ENCODE measurements at places on chromosomes 12 and 14. TPM values are rescaled to one million over a fixed set of nuclear protein-coding genes. Genes with fewer than 3 reads are reported as not detected.

PLEKHD1 gene
- 3.1 TPM for total RNA-seq

KRT79 gene
- total RNA-seq: not detected

SLC7A8 gene
- total RNA-seq: 25.0 TPM

SYT1 gene
- total RNA-seq: 8.4 TPM

LUM gene
- total RNA-seq: 4,507 TPM

C12orf54 gene
- not detected for total RNA-seq

P2RX2 gene
- not detected for total RNA-seq

JAG2 gene
- total RNA-seq: 7.0 TPM

HOXC6 gene
- total RNA-seq: 4.1 TPM

TTC9 gene
- 0.96 TPM for total RNA-seq

KLRC3 gene
- total RNA-seq: not detected

MIS18BP1 gene
- total RNA-seq: 34.7 TPM

SIX4 gene
- total RNA-seq: 2.6 TPM

TSPAN11 gene
- 1.7 TPM for total RNA-seq

ZDHHC22 gene
- total RNA-seq: 0.24 TPM

SCN8A gene
- 6.0 TPM for total RNA-seq

HCAR1 gene
- total RNA-seq: 3.4 TPM

SERPINA1 gene
- 15.6 TPM for total RNA-seq

PLA2G1B gene
- not detected for total RNA-seq

KRT85 gene
- not detected for total RNA-seq

DRAM1 gene
- 7.2 TPM for total RNA-seq

CACNA1C gene
- 116 TPM for total RNA-seq

NFATC4 gene
- total RNA-seq: 40.0 TPM

SETD1B gene
- total RNA-seq: 3.4 TPM

MMP19 gene
- 16.1 TPM for total RNA-seq

MUCL1 gene
- total RNA-seq: not detected

COCH gene
- total RNA-seq: 10.4 TPM

SALL2 gene
- 1.7 TPM for total RNA-seq

CLEC7A gene
- 26.0 TPM for total RNA-seq

GOLGA3 gene
- total RNA-seq: 123 TPM

ZNF740 gene
- total RNA-seq: 14.9 TPM

BDKRB2 gene
- 7.0 TPM for total RNA-seq

KRT75 gene
- total RNA-seq: not detected

TMTC2 gene
- 37.3 TPM for total RNA-seq

PRH2 gene
- total RNA-seq: 1.4 TPM

GLTP gene
- total RNA-seq: 30.6 TPM

SCAF11 gene
- total RNA-seq: 156 TPM

RNF212B gene
- total RNA-seq: not detected

GNG2 gene
- 20.9 TPM for total RNA-seq

NTN4 gene
- total RNA-seq: 11.1 TPM

AMN gene
- not detected for total RNA-seq

HOXC4 gene
- total RNA-seq: 3.4 TPM

HECTD4 gene
- total RNA-seq: 37.3 TPM

P3H3 gene
- total RNA-seq: 74.6 TPM

PMEL gene
- 13.7 TPM for total RNA-seq

TAS2R13 gene
- 5.3 TPM for total RNA-seq

ATXN2 gene
- 79.2 TPM for total RNA-seq

FANCM gene
- total RNA-seq: 10.1 TPM

GNB3 gene
- total RNA-seq: 2.4 TPM

FOXG1 gene
- total RNA-seq: 0.24 TPM

SYCP3 gene
- 5.5 TPM for total RNA-seq

RPS6KA5 gene
- 4.1 TPM for total RNA-seq

GPR84 gene
- total RNA-seq: 2.9 TPM

CD27 gene
- total RNA-seq: not detected

NOXRED1 gene
- total RNA-seq: 0.48 TPM

AICDA gene
- total RNA-seq: 0.96 TPM

LMO3 gene
- total RNA-seq: 104 TPM
